ENCODE measurements at places on chromosomes 4 and X.
A peak's percentile ranks its signal among the peaks of the same experiment; 100 is the strongest.

GRCh38 chrX:72005046-72005445 is 94.4 kb downstream of the NHSL2 start:
- DNase-seq = no peak

- peak; percentile 64 for DNase-seq
These were observed 168.4 kb upstream of the GK2 start for GRCh38 chr4:79576429-79576753.

- no peak for DNase-seq
These were observed at the start of gene RASSF6 for GRCh38 chr4:73620115-73620792. Gene RASSF6 (minus strand): TSS chr4:73620436. CDS start chr4:73611795, 8,641 bp downstream.

- no peak for DNase-seq
These were observed 118.7 kb downstream of the ENPP6 start for GRCh38 chr4:184099000-184099399.
